ENCODE measurements at places on chromosomes 5 and 9.

DNA sequence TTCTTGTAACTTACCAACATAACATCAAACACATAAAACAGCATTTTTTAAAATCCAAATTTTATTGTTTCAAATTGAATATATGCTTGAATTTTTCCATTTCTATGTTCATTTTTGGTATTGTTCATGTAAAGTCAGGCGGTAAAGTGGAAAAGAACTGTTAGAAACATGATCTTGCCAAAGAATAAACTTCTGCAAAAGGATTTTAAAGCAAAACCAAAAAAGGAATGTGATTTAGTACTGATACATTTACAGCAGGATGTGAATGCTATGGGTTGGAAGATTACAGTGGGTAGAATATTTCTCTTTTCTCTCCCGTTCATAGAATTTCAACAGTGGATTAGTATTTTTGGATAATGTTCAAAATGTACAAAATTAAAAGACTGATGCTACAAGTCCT is 277.2 kb upstream of the MPDZ start:
- DNase-seq = no peak

GRCh38 chr9:24218656-24219055 is 327.0 kb downstream of the IZUMO3 start:
- no peak for DNase-seq

DNA sequence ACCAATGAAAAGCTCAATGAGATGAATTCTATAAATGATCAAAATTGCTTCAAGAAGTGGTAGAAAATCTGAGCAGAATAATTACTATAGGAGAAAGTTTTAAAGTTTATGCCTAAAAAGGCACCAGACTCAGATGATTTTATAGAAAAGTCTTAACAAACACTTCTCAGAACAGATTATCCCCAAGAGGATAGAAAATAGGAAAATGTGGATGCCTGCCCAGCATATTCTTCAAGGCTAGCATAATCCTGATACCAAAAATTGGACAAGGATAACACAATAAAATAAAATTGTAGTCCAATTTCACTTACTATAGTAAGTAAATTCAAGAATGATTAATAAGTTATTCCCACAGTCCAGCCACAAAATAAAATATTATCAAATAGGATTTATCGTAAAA is 397.0 kb downstream of the NR2F1-AS1 start:
- no peak for DNase-seq

DNA sequence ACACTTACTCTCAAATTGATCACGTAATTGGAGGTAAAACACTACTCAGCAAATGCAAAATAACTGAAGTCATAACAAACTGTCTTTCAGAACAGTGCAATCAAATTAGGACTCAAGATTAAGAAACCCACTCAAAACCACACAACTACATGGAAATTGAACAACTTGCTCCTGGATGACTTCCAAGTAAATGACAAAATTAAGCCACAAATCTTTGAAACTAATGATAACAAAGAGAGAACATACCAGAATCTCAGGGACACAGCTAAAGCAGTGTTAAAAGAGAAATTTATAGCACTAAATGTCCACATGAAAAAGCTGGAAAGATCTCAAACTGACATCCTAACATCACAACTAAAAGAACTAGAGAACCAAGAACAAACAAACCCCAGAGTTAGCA is 540.5 kb upstream of the CDH18 start:
- no peak for DNase-seq

DNA sequence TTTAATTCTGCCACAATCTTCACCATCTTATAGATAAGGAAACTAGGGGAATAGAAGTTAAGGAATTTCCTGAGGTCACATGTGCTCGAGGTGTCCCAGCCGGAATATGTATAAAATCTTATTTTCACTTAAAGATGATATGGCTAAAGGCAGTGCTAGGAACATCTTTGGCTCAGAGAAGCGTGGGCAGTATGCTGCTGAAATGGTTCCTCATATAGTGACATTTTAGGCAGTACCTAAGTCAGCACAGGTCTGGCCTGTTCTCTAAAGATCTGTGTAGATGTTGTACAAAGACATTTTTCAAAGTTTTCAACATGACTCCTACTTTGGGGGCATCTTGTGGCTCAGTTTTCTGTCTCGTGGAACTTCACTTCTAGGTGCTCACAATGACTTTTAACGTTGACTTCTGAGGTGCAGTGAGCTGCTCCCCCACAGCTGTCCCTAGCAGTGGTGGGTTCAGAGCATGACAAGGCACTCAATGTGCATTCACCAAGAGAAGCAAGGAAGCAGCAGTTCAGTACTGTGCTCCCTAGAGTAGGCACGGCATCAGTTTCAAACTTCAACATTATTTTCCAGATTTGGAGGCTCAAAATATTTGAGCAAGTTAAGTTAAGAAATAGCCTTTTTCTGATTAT is 40.3 kb downstream of the TNFAIP8 start:
- DNase-seq = no peak

GRCh38 chr9:69697475-69697874 is 25.3 kb upstream of the APBA1 start:
- DNase-seq = no peak
